ENCODE measurements at places on chromosomes 6 and 20.

DNA sequence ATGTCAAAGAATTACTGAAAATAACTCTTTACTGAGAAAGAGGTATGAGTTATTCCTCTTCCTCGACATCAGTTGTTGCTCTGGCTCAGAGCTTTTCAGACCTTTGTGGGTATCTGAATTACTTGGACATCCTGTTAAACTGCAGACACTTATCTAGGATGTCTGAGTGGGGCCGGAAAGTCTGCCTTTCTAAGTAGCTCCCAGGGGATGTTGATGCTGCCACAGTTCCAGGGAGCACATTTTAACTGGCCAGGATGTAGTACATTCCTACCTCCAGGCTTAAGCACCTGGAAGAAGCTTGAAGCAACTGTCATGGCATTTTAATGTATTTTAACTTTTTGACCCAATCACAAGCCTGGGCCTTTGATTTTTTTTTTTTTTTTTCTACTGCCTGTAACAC, 265.8 kb upstream of the PLCB4 start:
- no peak for DNase-seq

- no peak for DNase-seq
Observed at GRCh38 chr6:149277621-149278020, 39.9 kb upstream of the TAB2 start.

GRCh38 chr6:39314273-39314795, at the start of gene KCNK17:
KCNK17 (minus strand) TSS chr6:39314419; CDS start chr6:39314320, 99 bp downstream.
- no peak for DNase-seq

GRCh38 chr6:28969129-28969528, 36.0 kb downstream of the ZNF311 start:
- no peak for DNase-seq

- no peak for DNase-seq
Observed at GRCh38 chr6:1057490-1058135, 254.3 kb upstream of the FOXQ1 start.

GRCh38 chr6:39681674-39682121, 43.5 kb downstream of the KIF6 start:
- no peak for DNase-seq

DNA sequence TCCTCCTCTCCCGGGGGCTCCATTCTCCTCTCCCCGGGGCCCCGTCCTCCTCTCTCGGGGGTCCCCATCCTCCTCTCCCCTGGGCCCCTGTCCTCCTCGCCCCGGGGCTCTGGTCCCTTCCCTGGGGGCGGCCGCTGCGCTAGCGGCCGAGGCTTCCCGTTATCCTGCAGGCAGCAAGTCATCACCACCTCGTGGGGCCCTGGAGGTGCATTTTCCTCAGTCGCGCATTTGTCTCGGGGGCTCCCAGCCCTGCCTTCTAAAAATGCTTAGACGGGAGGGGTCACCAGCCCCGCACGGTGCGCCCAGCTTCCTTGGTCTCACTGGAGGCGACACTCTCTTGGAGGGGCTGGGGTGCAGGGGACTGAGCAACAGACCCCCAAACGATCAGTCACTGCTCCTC, 216.5 kb downstream of the QKI start:
- DNase-seq = peak; percentile 46

- no peak for DNase-seq
Observed at GRCh38 chr6:164016056-164016455, 601.5 kb downstream of the QKI start.

DNA sequence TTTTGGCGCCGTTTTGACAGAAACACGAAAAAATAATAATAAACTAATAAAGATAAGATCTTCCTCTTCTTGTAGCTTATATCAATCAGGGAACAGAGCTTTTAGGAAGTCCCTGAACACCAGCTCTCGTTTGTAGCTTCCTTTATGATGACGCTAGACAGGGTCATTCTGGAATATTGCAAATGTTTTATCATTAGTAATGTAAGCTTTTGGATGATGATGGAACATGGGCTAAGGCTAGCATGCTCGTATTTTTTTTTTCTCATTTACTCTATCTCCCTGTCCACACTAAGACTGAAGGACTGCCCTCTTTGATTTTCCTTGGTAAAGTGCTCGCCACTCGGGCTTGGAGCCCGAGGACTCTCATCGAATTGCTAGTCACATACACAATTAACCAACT, 22.1 kb upstream of the POM121L2 start:
- DNase-seq = no peak

- no peak for DNase-seq
Observed at GRCh38 chr20:1623501-1624205, 3.8 kb upstream of the SIRPB1 start.

- DNase-seq = no peak
Observed at GRCh38 chr20:41567615-41568014, 50.6 kb downstream of the CHD6 start.

- DNase-seq = no peak
Observed at GRCh38 chr20:19867074-19867473, 109.0 kb downstream of the RIN2 start.

GRCh38 chr20:25205277-25206062, 10.0 kb downstream of the ENTPD6 start:
- DNase-seq = no peak

- no peak for DNase-seq
Observed at GRCh38 chr6:83893024-83893423, 33.5 kb downstream of the CYB5R4 start.

DNA sequence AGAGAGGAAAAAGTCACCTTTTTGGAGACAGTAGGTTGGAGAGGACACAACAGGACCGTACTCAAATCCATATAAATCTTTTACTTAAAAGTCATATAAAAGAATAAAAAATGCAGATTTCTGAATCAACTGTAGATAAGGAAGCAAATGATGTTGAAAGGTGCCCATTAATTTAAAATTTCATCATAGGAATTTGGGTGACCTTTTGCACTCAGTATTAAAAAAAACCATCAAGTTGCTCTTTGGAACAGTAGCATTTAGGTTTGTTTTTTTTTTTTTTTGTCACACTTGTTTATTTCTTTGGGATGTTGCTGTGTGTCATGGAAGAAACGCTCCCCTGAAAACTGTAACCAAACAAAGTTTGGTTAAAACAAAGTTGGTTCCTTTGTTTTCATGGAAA, 20.9 kb upstream of the LRRN4 start:
- no peak for DNase-seq

DNA sequence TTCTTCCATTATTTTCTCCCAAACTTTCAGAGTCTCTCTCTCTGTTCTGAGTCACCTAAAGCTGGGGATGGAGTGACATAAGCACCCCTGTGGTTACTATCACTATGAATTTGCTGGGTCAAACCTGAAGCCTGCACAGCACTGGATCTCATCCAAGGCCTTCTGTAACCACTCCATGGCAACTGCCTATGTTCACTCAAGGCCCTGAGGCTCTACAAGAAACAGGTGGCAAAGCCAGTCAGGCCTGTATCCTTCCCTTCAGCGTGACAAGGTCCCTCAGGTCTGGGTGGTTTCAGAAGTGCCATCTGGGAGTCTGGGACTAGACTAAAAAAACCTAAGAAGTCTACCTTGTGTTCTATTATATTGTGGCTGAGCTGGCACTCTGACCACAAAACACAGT, 1278.8 kb upstream of the EYS start:
- no peak for DNase-seq

- no peak for DNase-seq
Observed at GRCh38 chr6:71383476-71383875, 94.9 kb downstream of the OGFRL1 start.

DNA sequence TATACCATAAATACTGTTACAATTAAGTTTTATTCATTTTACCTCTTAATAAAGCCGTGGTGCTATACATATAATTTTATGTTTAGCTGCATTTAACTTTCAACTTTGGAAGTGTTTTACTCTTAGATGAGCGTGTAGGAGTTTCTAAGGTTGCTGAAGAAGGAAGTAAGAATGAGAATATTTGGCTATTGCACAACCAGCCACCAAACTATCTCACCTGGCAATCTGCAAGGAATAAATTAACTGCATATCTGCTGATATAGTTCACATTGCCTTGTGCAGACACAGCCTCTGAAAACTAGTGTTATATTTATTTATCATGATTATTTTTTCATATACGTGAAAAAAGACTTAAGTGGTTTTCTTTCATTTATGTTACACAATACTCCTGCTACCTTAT, 230.4 kb downstream of the PLCB1 start:
- no peak for DNase-seq

- DNase-seq = no peak
Observed at GRCh38 chr6:71190809-71191208, 97.8 kb upstream of the OGFRL1 start.
